ENCODE measurements at places on chromosomes 3 and 15. TPM values are rescaled to one million over a fixed set of nuclear protein-coding genes. Genes with fewer than 3 reads are reported as not detected.

GRCh38 chr15:60761505-60761845, 282.5 kb upstream of the ICE2 start:
- peaks cover under 1% of the 10 kb centered on the region for H3K36me3 ChIP-seq
- H3K4me3 ChIP-seq, result no peak overlapping the region
- no peak for DNase-seq

DNA sequence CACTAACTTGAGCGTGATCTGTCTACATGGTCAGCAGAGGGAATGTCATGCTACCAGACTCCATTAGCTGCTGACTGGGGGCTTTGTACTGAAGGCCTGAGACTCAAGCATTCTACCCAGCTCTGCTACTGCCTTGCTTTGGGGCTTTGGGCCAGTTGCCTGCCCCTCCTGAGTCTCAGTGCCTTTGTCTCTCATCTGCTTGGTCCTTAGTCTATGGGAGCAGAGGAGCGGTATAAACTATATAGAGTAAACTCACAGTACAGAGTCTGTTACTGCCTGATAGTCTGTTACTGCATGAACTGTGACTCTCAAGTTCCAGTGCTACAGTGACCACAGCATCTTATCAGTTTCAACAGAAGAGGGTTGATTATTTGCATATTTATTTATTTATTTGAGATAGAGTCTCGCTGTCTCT, 38.5 kb upstream of the C15orf39 start:
- H3K4me1 ChIP-seq, result peaks cover 6% of the 10 kb centered on the region
- DNase-seq, result no peak
- no peaks in the 10 kb centered on the region for H3K36me3 ChIP-seq

DNA sequence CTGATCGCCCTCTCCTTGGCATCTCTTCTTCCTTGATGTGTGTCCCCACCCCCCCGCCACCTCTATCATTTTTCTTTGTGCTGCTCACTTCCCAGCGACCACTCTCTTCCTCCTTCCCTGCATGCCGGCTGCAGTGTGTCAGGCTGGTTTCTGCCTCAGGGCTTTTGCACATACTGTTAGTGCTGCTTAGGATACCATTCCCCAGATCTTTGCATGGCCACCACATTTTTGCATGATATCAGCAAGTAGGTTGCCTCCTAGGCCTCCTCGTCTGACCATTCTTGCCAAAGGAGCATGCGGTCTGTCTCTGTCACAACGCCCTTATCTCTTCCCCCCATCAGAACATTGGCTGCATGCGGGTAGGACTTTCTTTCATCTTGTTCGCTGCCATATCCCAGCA, 12.5 kb downstream of the FBLN2 start:
- H3K27ac ChIP-seq, result no peak overlapping the region
- no peaks in the 10 kb centered on the region for H3K36me3 ChIP-seq
- H3K27me3 ChIP-seq, result peaks cover 3% of the 10 kb centered on the region
- no peaks in the 10 kb centered on the region for H3K4me1 ChIP-seq
- H3K4me3 ChIP-seq, result no peak overlapping the region
- no peak for DNase-seq

DNA sequence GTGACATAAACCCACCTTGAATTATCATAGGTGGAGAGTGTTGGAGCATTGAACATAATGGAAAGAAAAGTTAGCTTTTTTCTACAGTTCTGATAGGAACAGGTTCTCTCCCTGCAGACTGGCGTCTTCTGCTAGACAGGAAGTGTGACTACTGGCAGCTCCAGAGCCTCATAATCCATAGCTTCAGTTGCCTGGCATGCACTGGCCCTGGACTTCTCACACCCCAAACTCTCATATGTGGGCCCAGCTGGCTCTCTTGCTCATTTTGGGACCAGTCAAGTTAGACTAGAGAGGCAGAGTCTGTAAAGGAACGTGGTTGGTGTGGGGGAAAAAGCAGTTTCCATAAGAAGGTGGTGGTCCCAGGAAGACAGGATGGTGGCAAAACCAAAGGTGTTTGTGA, 180.1 kb downstream of the VGLL4 start:
- H3K4me3 ChIP-seq, result no peak overlapping the region
- no peak for DNase-seq

BNC1 gene
- not detected for total RNA-seq

DPPA2 gene
- total RNA-seq, result not detected

CCDC54 gene
- total RNA-seq, result not detected

SHF gene
- 2.3 TPM for total RNA-seq

Measured in activated naive CD4-positive, alpha-beta T cell treated with anti-CD3 and anti-CD28 coated beads for 36 hours (primary cell).